ENCODE measurements at places on chromosomes 7 and 10.

GRCh38 chr10:121154310-121154709, 303.1 kb downstream of the WDR11 start:
- no peak for DNase-seq

GRCh38 chr10:5488272-5489161, 10.9 kb downstream of the CALML5 start:
- DNase-seq: no peak

GRCh38 chr7:114334989-114335388, 79.6 kb upstream of the FOXP2 start:
- DNase-seq: no peak

DNA sequence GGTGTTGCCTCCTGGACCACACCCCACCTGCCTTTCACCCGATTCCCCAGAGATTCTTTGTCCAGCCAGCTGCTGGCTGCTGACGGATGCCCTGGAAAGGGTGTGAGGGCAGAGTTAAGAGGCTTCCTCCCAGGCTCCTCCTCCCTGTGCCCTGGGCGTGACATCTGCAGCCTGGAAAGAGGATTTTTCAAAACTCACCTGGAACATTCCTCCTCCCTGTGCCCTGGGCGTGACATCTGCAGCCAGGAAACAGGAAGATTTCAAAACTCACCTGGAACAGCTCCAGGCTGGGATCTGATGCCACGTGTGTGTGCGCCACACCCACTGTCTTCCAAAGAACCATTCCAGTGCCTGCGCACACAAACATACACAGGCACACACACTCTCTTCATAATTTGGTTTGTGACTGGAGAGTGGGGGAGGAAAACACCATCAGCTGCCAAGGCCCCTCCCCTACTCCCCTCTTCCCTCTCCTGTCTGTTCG, 5.2 kb downstream of the MARVELD1 start:
- no peak for DNase-seq

DNA sequence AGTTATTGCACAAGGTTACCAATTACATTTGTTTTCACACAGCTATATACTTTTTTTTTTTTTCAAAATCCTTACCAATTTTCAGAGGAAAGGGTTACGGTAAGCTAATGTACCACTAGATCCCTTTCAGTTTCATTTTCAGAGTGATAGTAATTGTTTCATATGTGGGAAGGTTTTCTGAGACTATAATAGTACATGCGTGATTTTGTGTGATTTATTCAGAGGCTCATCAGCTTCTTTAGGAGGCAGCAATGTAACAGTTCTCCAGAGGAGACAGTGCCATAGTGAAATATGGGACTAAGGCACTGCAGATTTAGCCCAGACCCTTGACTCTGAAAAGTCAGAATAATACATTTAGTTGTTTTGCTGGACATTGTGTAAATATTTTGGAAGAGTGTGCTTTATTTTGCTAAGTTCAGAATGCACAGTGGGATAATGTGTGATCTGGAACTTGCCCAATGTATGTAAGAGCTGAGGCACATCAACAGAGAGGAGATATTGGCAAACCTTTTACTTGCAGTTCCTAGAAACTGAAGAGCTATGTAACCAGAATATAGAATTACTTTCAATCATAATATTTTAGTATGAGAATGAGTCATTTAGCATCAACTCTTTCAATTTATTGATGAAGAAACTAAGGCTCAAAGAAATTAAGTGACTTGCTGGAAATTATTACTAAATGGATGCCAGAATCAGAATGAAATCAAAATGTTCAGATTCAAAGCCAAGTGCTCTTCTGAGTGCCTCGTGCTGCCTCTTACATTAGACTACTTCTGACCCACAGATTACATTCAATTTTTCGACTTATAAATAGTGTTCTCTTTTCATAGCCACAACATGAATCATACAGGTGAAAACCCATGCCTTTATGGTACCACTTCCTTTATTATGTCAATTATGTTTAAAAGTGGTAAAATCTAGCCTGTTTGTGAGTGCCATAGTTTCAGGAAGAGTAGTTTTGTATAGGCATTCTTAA, 207.7 kb upstream of the TEX47 start:
- no peak for DNase-seq

DNA sequence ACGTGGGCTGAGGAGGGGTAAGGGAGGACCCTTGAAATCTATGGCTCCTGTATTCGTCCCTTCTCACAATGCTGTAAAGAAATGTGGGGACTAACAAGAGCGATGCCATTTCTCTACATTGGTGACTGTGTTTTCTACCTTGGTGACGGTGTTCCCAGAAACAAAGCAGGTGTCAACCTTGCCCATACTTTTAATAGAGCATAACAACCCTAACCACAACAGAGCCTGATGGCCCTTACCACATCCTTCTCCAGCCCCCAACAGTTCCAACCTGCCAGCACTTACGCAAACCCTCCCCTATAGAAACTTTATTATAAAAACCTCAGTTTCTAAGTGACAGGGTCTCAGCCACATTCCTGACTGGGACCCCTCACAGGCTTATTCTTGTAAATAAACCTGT, 28.2 kb upstream of the ADCYAP1R1 start:
- DNase-seq: no peak

DNA sequence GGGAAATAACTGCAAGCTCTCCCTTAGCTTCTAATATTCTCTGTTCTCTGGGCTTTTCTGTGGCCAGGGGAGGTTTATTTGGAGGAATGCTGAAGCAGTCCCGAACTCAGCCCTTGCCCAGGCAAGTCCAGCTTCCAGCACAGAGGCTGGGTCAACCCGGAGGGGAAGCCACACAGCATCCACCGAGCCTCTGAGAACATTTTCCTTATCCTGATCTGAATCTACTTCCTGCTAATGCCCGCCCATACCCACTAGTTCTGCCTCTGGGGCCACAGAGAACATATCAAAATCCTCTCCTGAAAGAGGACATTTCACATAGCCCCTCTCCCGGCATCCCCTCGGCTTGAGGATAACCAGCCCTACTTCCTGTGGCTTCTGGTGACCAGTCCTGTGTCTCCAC, 31.1 kb downstream of the SH3PXD2A start:
- DNase-seq: no peak

DNA sequence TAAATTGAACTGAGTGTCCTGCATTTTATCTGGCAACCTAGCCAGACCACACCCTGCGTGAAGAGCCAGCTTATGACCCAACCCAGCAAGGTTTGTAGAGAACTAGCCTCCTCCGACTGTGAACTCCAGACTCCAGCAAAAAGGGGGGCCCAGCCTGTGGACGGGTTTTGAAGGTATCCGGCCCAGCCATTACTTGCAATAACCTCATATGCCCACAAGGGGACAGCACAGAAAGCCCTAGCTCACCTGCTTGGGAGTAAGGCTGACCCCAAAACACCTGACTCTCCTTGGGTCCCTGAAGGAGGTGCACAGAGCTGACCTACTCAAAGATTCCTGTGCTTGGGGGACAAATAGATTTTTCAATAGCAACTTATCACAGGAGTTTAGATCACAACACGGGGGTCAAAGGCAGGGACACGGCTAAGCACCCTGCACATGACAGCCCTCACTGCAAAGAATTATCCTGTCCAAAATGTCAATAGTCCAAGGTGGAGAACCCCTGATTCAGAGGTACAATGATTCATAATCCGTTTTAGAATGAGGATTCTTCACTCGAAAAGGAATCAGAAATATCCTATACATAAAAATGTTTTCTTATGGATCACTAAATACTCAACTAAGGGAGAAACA, 4.6 kb downstream of the TRPV6 start:
- no peak for DNase-seq

GRCh38 chr7:145265180-145265579, 429.3 kb upstream of the TPK1 start:
- DNase-seq: no peak

- no peak for DNase-seq
Observed at GRCh38 chr7:132240821-132241422, 335.3 kb downstream of the PLXNA4 start.

DNA sequence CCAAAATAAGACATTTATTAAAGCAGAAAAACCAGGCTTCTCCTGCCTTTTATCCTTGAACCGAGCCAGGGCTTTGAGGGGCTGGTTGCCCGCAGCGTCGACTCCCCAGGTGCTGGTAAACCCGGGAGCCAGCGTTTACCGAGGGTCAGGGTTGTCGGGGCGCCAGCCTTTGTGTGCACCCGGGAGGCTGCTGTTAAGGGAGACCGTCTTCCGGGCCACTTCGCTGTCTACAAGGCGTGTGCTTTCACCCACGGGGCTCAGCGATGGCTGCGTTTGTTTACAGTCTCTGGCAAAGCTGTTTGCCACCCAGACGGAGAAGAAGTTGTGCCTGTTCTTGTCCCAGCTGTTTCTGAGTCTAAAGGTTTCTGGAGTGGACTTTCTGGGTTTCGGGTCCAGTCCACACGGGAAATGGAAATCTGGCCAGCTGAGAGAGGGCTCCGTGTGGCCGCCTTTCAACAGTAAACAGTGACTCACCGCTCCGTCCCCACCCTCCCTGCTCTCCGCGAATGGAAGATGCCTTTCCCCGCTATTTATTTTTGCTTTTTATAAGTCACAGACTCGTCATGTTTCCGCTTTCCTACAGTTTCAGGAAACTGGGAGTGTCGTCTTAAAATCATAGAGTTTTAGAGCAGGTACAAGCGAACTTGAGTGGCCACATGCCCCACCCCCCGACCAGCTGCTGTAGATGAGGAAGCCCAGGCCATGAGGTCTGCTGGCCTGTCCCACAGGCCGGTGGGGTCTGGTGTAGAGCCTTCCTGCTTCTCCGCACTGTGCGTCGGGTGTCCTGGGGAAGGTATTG, 2.2 kb downstream of the MAFK start:
- DNase-seq: peak; percentile 84

DNA sequence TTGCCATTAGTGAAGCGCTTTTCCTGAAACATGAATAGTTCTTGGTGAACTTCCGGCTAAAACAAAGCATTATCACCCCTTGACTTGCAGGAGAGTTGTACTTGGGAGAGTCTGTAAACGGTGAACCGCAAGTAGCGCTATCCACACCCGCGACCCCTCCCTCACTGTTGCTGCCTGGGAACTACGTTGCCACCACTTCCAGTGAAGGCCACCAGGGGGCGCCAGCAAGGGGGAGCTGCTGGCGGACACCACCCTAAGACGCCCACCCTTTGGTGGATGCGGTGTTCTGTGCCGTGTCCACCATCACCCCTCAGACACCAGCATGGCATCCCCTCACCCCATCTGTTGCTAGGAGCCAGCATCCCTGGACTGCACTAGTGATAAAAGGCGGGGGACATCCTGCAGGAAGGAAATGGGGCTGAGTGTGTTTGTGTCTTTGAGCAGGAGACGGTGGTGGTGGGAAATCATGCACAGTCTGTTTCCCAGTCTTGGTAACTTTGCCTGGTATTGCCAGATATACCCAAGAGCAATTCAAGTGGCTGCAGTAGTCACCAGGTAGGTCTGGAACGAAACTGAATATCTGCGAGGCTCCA, 298.2 kb downstream of the FRMD4A start:
- no peak for DNase-seq

- no peak for DNase-seq
Observed at GRCh38 chr10:34768972-34769330, 46.1 kb downstream of the PARD3 start.

GRCh38 chr7:159000070-159000469, 143.7 kb downstream of the DYNC2I1 start:
- no peak for DNase-seq

GRCh38 chr10:42830237-42830636, 47.6 kb downstream of the BMS1 start:
- DNase-seq: no peak

- no peak for DNase-seq
Observed at GRCh38 chr10:63266391-63267316, 133.5 kb downstream of the NRBF2 start.

DNA sequence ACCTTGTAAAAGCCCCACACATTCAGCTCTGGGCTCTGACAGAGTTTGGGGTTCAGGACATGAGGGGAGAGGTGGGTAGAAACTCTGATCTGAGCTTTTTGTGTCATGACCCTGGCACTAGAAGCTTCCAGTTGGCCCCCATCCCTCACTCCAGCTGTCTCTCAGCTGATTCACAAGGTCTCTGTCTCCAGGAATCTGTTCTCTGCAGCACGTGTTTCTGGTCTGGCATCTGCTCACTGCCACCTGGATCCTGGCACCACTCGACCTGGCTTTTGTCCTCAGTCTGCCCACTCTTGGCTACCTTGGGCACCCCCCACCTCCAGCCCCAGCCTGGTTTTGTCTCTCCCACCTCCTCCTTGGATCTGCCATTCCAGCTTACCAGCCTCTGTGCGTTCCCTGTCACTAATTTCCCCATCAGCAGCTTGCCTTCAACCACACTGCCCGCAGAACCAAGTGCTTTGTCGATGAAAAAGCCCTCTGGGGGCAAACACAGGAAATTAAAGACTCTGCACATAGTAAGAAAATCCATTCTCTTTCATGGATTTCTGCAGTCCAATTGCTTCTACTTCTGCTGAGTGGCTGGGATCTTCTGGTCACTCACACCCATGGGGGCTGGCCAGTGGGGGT, 18.3 kb upstream of the ADCYAP1R1 start:
- DNase-seq: no peak

DNA sequence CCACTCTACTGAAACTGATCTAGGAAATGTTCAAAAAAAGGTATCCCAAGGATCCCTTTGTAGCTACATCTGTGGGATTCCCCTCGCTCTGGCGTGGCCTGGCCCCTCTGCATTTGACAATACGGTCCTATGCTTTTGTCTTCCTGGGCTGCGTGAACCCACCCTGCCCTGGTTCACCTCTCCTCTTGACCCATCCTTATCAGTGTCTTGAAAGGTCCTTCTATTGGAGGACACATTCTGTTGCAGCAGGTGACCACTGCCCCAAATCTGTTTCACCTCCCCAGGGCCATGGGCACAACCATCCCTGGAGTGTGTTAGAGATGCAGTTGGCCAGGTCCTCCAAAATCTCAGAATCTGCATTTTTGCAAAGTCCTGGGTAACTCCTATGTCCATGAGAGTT, 100.8 kb downstream of the EGFR start:
- DNase-seq: no peak

DNA sequence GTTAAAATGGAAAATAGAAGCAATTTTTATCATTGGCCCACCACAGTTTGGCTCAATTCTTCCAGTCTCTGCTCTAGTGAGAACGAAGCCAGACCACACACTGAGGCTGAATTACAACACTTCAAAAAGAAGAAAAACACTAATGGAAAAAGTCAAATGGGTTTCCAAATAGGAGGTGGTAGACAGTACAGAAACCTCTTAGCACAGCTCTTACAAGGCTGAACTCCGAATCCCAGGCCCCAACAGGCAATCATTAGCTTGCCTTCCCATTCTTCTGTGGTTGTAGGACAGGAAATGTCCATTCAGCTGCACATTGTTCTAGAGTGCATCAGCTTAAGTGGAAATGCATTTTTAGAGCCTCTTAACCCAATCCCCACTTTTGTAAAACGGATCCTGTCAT, 115.1 kb upstream of the MEOX2 start:
- DNase-seq: no peak
